Renal cortical epithelial cell (primary cell): ENCODE measurements at places on chromosomes 1 and 21. TPM values are rescaled to one million over a fixed set of nuclear protein-coding genes. Genes with fewer than 3 reads are reported as not detected.

DNA sequence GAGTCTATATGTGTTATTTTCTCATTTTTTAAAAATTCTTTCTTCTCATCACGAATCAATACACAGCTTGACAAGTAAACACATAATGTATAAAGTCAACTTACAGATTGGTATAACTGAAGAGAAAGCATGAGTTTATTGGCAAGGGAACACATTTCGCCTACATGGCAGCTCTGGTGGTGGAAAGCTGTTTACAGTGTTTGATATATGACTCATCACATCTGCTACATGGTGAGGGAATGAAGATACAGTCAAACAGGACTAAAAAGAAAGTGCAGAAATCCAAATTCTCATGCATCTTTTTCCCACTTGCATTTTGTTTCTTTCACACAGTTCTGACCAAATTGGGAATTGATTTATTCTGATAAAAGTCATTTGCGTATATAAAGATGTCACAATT, 122.2 kb upstream of the ADGRL4 start:
- DNase-seq: peak; percentile 70

DNA sequence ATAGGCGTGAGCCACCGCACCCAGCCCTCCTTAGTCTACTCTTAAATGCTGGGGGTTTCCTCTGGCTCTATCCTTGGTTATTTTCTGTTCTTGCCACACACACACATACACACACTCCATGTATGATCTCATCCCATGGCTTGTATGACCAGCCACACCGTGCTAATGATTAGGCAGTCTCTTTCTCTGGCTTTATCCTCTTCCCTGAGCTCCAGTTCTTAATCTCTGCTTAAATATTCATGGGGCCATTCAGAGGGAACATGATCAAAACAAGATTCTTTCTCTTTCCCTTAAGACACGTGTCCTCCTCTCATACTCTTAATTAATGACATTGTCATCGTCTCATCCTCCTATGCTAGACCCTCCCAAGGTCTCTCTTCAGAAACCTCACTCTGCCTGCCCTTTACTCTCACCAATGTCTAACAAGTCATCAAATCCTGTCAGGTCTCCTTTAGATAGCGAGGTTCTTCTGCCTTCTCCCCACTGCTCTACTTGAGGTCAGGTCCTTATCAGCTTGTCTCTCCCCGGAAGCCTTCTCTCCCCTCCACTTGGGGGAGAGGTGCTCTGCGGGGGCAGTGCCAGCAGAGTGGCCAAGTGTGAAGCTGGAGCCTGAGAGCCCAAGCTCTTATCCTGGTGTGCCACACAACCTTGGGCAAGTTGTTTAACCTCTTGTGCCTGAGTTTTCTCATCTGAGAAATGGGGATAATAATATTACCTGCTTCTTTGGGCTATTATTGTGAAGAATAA, 83.0 kb upstream of the GNG12 start:
- no peak for DNase-seq

- DNase-seq: no peak
Observed at GRCh38 chr1:240776237-240776636, 164.3 kb upstream of the GREM2 start.

DNA sequence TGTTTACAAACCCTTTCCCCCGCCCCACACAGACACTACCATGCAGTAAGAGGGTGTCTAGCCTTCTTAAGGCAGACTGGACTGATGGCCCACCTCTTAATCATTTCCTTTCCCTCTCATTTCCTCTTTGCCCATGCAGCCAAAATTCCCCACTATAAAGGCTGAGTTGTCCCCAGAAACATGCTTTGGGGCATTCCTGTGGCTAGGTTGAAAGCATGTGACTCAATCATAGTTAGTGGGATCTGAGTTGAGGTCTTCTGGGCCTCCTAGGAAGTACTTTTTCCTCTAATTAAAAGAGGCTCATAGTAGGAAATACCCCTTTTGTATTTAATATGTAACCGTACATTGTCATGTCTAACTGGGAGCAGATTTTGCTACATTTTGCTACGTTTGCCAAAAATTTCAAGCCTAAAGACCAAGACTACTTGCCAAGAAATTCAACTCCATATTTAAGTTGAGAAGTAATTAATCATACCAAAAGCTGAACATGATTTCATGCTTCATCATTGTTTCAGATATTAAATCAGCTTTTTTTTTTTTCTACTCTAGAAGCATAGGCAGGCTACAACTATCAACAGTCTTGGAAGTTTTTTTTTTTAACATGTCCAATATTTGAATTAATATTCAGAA, 174.7 kb downstream of the ADGRL4 start:
- DNase-seq: peak; percentile 97

DNA sequence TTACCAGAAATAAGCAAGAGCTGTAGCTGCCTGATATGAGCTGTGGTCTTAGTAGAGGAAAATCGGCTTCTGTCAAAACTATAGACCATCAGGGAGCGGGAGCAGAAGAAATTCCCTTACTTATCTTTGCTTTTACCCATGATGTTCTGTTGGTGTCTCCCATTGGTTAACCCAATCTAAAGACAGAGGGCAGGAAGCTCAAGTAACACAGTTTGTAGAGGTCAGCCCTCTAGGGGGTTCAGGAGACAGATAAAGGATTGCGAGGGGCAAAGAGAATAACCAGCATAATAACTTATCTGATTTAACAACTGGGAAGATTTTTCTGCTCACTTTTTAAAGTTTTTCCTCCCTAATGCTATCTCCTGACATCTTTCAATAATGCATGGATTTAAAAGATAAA, 142.4 kb downstream of the NTMT2 start:
- no peak for DNase-seq

- DNase-seq: no peak
Observed at GRCh38 chr1:37131281-37131680, 97.0 kb upstream of the GRIK3 start.

DNA sequence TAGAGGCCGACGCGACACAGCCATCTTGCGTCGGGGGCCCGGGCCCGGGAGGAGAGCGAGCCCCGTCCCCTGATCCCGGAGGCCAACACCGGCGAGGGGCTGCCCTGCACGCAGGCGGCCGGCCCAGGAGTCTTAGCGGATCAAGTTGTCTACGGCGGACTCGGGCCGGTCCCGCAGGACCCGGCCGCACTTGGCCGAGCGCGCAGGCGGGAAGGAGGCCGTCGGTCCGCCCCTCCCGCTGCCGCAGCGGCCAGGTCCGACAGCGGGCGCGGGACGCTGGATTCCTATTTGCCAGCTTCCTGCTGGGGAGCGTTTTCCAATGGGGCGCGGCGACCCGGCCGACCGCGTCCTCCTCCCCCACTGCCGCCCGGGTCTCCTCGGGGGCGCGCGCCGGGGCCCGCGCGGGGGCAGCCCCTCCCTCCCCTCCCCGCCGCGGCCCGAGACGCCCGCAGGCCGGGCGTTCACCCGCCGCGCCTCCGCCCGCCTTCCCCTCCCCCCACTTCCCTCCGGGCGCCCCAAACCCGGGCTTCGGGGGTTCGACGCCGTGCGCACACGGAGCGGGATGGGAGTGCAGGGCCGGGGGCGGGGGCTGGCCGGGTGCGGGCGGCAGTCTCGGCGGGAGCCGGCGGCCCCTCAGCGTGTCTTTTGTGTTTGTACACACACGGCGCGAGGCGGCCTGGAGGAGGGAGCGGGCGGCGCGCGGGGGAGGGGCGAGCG, 517 bp upstream of the H3-3A start:
- peak; percentile 47 for DNase-seq

DNA sequence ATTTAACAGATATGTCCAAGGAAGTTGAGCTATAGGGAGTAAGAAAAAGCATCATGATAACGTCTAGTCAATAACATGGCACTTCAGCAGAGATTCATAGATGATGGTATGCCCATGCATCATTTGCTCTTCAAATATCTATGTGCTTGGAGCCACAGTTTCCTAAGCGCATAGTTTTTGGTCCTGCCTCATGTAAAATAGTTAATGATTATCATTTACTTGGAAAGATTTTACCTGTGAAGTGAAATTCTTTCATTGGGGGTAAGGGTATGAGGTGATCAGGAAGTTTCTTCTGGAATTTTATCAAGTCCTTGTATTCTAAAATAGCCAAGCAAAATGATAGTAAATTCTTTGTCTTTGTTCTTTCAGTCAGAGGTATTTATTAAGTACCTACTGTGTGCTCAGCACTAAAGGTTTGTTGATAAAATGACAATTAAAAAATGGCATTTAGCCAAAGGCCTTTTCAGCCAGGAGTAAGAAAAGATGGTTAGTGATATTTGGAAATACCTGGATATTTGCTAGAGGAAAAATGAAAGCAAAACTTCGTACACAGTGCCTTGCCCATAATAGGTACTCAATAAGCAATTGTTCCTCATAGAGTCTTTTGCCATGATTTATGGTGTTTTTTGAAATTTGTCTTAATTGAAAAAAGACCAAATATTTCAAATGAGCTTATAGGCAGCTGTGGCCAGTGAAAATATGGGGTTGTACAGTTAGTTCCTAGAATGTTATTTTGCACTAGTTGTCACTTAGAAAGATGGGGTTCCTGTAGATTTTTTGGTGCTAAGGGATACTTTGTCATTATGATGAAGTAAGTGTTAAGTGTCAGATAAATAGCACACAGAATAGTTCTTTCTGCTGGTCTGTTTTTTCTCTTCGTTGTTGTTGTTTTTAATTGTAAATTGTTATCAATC, 13.1 kb downstream of the PDIK1L start:
- DNase-seq: no peak

DNA sequence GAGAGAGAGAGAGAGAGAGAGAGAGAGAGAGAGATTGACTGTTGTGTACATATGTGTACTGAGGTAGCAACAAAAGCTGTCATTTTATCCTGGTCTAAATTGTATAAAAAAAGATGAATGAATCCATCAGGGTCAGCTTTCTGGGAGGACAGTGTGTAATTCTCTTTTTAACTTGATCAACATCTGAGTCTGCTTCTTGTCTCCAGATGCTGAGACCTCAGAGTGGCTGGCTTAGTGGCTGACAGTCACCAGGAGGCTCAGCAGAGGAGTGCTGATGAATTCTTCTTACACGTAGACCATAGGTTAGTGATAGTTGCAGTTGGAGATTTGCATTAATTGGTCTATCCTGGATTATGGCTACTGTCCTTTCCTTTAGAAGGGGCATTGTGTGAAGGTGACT, 28.5 kb upstream of the PLXNA2 start:
- no peak for DNase-seq

GRCh38 chr21:26846036-26846931, 1.1 kb upstream of the ADAMTS1 start:
- DNase-seq: peak; percentile 64

GRCh38 chr1:89943846-89944781, 50.8 kb upstream of the ZNF326 start:
- DNase-seq: no peak

DNA sequence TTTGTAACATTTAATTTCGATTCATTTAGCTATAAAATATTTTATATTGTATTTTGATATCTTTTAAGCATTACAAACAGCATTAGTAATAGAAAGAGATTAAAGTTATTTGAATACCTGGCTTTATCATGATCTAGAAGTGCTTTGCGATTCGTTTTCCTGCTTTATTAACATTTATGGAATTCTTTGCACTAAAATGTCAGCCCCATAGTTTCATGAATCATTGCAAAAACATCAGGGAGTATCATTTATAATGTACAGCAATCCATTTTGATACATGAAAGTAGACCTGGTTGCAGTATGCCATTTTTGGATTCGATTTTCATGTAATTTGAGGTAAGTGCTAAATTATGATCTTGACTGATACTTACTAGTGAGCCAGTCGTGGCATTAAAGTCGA, 108.0 kb upstream of the DPYD start:
- DNase-seq: no peak

DNA sequence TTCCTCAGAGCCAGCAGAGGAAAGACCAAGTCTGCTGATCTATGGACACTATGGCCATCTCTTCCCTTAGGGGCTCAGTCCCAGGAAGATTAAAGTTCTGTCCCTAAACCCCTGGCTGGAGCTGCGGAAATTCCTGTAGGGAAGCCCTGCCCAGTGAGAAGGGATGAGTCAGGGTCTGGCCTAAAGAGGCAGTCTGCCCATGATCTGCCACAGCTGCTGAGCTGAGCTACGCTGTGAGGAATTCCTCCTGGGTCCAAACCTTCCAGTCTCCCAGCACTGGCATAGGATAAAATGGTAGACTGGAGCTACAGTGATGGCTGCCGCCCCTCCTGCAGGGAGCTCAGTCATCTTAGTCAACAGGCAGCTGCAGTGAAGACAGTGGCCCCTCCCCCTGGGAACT, 213.7 kb downstream of the BRINP2 start:
- DNase-seq: peak; percentile 11

DNA sequence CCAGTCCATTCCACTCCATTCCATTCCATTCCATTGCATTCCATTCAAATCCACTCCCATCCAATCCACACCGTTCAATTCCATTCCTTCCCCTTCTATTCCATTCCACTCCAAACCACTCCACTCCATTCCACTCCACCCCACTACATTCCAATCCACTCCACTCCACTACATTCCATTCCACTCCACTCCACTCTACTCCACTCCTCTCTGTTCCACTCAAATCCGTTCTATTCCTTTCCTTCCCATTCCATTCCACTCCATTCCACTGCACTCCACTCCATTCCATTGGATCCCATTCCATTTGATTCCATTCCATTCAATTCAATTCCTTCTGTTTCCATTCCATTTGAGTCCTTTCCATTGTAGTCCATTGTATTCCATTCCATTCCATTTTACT, 2568.3 kb upstream of the TPTE start:
- DNase-seq: no peak

- no peak for DNase-seq
Observed at GRCh38 chr1:154404511-154404931, 622 bp upstream of the IL6R start.

- no peak for DNase-seq
Observed at GRCh38 chr1:31614414-31615005, 3.0 kb upstream of the HCRTR1 start.

Gene KLHDC7A
- total RNA-seq: 5.2 and 28.3 TPM in 2 replicates

Gene CD247
- total RNA-seq: not detected in 2 replicates

Gene RNU1-2
- under 0.01 TPM in 2 replicates for total RNA-seq

Gene XCL2
- total RNA-seq: not detected in 2 replicates

Gene CYP4X1
- total RNA-seq: 0.10 and 0.17 TPM in 2 replicates

Gene CIART
- 2.4 and 3.6 TPM in 2 replicates for total RNA-seq

Gene NEGR1
- 1.6 and 14.9 TPM in 2 replicates for total RNA-seq

Gene PCSK9
- 1.1 and 17.5 TPM in 2 replicates for total RNA-seq

Gene SMIM34
- not detected in 2 replicates for total RNA-seq
